NB4 (cell line): ENCODE measurements at places on chromosomes 1 and 21.

DNA sequence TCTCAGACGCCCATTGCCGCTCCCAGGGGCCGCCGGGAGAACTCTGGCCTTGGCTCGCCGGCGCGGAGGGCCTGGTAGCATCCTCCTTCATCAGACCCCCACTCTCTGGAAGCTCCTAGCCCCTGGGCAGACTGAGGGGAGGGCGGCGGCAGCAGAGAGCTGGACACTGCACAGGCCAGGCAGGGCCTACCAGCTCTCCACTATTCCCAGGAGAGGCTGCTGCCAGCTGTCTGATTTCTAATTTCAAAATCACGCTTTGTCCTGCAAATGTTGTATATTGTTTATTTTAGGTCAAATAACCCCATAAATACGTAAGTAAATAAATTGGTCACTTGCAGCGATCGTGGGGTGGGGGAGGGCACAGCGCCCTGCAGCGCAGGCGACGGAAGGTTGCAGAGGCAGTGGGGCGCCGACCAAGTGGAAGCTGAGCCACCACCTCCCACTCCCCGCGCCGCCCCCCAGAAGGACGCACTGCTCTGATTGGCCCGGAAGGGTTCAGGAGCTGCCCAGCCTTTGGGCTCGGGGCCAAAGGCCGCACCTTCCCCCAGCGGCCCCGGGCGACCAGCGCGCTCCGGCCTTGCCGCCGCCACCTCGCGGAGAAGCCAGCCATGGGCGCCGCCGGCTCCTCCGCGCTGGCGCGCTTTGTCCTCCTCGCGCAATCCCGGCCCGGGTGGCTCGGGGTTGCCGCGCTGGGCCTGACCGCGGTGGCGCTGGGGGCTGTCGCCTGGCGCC is at the start of gene MTARC1:
Gene MTARC1, plus strand, starts transcription at position 577 of the 732 bp plus-strand sequence. Its CDS starts 32 bp downstream, at position 609.
- DNase-seq: peak; percentile 84

GRCh38 chr1:47751996-47752451 is 245.2 kb downstream of the TRABD2B start:
- no peak for DNase-seq

- no peak for DNase-seq
Measured at GRCh38 chr1:185317886-185318310, 855 bp upstream of the IVNS1ABP start.

- DNase-seq: no peak
Measured at GRCh38 chr21:31334648-31335121, 9.4 kb downstream of the TIAM1 start.

DNA sequence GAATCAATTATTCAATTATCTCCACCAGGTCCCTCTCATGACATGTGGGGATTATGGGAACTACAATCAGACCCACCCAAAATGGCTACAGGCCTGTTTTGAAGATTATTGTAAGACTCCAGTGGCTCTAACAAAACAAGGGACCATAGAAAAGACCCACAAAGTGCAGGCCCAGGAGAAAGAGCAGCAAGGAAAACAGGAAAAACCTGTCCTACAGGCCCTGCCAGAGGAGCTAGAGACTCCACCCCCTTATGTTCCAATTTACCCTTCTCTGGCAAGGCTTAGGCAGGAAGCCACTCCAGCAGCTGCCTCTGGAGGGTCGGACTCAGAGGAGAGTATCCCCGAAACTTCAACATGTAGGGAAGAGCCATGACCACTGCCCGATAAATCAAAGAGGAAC is 96.5 kb downstream of the LIPI start:
- no peak for DNase-seq

GRCh38 chr1:119141660-119142059 is 1.2 kb upstream of the WARS2 start:
- DNase-seq: no peak

DNA sequence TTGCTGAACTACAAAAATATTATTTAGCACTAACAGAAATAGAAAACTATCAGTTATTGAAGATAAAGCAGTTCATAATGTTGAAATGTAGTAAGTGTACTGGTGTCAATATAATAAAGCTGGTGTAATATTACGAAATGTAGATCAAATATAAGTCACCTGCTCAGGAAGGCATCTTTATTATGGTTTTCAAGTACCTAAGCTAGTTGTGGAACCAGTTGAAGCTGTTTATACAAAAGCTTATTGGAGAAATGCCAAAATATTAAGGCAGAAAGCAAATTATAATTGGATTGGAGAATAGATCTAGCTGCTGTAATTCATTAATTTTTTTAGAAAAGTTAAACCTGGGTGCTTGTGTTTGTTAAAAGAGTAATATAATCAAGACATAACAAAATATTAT is 6.2 kb upstream of the MARK1 start:
- no peak for DNase-seq

- no peak for DNase-seq
Measured at GRCh38 chr1:6500544-6501278, 9.2 kb upstream of the PLEKHG5 start.

- DNase-seq: peak; percentile 15
Measured at GRCh38 chr21:17612023-17612564, 607 bp downstream of the BTG3 start.

DNA sequence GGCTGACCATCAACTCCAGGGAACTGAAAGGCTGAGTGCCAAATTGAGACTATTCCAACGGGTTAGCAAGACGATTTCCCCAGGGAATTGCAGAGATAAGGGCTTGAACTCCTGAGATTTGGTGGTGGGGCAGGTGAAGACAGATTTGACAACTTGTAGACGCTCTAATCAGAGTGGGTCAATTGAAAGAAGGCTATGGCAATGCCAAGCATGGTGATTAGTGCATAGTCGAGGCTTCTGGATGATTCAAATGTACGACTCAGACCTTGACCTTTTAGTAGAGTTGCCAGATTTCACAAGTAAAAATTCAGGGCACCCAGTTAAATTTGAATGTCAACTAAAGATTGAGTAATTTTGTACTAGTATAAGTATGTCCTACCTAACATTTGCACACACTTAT is 302.1 kb upstream of the SPAG17 start:
- no peak for DNase-seq

DNA sequence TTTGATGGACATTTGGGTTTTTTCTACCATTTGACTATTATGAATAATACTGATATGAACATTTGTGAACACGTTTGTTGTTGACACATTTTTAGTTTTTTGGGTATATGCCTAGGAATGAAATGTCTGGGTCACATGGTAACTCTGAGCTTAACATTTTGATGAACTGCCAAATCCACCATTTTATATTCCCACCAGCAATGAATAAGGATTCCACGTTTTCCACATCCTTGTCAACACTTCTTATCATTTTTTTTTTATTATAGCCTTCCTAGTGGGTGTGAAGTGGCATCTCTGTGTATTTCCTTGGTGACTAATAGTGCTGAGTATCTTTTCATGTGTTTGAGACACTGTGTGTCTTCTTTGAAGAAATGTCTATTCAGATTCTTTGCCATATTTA is 67.6 kb downstream of the RASAL2 start:
- no peak for DNase-seq

- DNase-seq: no peak
Measured at GRCh38 chr1:204818998-204819397, 51.7 kb upstream of the NFASC start.

DNA sequence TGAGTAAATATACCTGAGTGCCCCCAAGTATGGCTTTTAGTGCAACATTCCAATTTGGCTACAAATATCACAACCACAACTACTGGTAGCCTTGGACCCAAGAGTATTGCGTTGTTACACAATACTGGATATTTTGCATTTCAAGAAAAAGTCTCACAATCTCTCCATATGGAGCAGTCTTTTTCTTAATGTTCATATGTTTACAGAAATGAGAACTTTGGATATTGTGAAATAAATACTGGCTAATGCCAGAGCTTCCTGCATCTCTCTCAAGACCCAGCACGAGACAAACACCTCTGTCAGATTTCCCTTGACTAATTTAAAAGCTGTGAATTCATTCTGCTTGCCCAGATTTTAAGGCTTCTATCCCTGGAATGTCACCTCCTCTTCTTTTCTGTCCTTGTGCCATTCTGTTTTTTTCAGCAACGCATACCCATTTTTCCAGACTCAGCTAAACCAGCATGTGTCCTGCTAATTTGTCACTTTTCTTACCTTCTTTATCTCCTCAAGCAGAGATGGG is 136.2 kb upstream of the BACE2 start:
- no peak for DNase-seq

- DNase-seq: peak; percentile 48
Measured at GRCh38 chr1:14778541-14778897, 180.0 kb downstream of the KAZN start.

DNA sequence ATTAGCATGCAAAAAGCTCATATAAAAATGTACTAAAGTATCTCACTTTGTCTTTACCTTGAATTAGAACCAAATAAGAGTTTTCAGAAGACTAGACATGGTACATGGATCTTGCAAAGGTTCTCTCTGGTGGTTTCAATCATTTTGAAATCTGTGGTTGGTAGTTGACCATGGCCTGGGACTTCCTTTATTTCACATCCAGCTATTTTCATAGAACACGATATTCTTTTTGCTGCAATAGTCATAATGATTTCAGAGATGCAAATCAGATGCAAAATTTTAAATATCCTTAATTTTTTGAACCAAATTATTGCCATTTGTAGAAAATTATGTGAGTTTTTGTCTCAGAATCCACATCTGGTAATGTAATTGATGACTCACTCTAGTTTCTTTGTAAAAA is 375.1 kb upstream of the ZP4 start:
- DNase-seq: peak; percentile 12

DNA sequence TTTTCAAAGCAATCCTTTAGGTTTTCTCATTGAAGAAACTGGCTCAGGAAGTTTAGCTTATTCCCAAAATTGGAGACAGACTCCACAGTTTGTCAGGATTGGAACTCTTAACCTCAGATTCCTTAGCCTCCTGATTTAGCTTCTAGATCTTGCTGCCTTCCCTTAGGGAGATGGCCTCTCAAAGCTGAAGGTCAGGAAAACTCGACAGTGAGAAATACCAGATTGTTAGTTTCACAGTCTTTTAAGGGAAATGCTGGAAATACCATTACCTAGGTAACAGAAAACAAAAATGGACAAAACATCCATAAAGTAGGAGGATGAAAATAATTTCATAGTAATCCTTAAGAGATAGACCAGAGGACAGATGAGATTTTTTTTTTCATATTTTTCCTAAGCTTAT is 7.8 kb downstream of the RASAL2 start:
- DNase-seq: no peak

DNA sequence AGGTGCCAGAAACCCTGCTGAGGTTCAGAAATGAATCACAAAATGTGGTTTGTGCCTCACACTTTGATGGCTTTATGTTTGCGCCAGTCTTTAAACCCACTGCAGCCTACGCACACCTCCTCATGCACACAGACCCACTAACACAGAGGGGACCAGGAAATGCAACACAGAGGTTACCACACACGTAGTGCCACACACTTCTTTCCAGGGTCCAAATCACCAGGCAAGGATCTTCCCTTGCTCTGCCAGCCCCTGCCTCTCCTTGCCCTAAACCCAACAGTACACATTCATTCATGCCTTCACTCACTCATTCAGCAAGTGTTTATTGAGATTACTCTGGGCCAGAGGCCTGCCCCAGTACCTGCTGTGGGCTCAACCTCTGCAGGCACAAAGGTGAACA is 17.5 kb downstream of the MAB21L3 start:
- DNase-seq: no peak

DNA sequence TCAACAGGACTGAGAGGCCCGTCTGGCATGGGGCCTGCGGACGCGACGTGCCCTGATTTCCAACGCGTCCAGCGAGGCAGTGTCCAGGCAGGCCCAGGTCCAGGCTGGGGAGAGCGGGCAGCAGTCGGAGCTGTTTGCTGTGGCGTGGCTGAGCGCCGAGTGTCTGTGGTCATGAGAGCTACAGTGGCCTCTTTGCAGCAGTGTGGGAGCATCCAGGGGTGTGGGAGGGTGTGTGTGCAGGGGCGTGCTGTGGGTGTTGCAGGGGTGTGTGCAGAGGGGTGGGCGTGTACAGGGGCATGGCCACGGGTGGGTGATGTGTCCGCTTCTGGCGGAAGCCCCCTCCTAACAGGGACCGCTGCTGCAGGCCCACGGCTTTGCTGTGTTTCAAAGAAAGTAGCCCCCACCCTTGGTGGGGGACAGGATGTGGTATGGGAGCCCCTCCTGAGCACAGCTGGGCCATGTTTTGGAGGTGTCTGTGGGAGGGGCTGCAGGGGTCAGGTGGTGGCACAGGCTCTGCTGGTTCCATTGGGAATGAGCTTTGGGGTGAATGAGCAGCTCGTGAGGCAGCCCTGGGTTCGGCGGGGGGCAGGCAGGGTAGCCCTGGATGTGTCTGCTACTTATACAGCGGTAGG is 17.7 kb downstream of the PLCH2 start:
- DNase-seq: no peak

DNA sequence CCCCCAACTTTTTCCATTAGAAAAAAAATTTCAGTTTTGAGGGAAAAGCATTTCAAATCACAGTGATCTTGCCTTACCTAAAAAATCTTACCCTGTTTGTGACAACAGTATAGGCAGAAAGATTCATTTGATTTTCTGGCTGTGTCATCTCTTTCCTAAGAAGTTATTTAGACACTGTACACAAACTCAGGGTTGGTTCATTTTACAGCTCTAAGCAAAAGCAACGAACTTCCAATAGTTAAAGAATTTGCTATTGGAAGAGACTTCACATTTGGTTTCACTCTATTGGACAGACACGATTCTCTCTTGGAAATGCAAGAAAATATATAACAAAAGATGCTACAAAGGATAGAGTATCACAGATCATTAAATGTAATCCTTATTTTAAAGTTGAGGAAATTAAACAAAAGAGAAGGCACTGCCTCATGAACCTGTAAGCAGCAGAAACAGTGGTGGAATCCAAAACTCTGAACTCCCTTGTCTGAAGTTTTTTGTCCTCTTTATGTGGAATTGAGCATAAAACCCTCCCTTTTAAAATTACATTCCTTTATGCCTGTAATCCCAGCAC is 20.8 kb downstream of the EYA3 start:
- no peak for DNase-seq

DNA sequence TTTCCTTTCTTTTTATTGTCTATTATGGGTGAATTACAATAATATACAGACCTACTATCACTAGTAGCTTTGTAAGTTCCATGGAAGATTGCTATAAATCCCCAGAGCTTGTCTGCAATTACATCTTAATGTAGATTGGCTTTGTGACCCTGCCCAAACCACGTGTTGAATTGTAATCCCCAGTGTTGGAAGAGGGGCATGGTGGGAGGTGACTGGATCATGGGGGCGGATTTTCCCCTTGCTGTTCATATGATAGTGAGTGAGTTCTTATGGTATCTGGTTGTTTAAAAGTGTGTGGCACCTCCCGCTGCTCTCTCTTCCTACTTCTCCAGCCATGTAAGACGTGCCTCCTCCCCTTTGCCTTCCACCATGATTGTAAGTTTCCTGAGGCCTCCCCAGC is 34.9 kb upstream of the CDC42BPA start:
- no peak for DNase-seq

DNA sequence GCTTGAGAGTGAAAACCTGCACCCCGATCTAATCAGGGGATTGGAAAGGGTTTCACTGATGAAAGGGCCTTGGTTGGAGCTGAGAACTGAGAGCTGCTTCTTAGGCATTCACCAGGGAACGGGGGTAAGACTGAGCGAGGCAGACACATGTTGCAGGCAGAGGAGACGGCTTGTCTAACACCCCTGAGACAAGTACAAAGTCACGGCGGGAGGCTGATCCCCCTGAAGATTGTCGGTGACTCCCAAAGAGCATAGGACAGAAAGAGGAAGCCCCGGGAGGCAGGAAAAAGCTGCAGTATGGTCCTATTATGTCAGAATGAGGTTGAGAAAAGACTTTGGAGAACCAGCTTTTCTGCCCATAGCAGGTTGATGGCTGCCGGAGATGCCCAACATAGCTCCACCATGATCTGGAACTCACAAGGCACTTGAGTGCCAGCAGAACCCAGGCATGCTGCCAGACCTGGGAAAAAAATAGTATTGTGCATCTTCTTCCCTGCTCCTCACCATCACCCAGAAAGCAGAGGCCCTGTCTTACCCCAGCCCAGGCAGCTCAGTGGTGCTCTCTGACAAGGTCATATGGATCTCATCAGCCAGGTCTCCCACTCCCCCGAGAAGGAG is 463.9 kb upstream of the PROX1 start:
- no peak for DNase-seq
